ENCODE measurements at places on chromosomes 3 and 15. TPM values are rescaled to one million over a fixed set of nuclear protein-coding genes. Genes with fewer than 3 reads are reported as not detected.

GRCh38 chr3:89851974-89852621 lies 744.7 kb downstream of the EPHA3 start:
- peak; percentile 65 for DNase-seq

DNA sequence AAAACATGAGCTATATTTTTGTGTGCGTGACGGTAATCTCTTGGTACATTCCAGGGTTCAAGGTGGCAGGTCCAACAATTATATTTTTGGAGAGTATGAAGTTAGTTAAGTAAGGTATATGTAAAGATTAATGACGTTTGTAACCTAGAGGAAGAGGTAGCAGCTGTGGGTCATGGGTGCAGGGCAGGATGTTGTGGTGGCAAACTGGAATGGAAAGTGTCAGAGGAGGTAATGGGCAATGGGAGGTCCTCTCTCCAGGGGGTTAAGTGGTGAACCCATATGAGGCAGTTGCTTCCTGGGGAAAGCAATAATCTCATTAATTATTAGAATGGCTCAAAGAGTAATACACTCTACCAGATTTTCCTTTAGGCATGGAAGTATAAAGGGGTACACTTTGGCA lies 1.0 kb upstream of the CD200R1L start:
- no peak for DNase-seq

DNA sequence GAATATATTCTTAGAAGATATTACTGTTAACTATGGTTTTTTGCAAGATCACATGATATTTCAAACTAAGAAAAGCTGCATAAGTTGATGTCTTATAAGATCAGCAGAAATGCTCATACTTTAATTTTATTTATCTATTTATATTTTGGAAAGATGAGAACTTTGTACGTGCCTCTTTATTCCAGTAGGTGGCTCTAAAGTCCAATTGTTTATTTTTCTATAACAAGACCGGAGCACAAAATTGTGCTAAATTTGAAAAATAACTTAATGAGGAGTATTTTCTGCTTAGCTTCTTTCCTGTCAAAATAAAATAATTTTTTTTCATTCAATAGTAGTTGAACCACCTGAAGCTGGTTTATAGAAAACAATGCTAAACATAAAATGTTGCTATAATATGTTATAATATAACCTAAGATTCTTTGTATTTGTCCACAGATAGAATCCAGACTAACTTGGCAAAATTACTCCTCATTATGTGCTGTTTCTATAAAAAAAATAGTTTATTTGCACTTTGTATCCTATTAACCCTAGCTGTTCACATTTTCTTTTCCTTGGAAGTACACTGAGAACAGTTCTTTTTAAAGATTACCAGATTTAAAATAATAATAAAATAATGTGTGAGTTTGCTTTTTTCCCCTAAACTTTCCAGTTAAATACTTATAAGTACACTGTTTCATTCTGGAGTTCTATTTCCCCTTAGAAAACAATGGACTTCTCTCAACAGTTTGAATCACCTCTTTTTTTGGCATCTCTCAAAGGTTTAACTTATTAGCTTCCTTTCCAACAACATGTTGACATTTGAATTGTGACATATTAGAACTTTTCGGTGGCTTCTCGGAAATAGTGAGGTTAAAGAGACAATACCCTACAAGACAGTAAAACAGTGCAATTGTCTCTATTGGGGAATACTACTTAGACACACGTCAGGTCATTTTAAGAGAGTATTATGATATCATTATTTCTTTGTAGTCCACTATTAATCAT lies 530.0 kb downstream of the MECOM start:
- no peak for DNase-seq

DNA sequence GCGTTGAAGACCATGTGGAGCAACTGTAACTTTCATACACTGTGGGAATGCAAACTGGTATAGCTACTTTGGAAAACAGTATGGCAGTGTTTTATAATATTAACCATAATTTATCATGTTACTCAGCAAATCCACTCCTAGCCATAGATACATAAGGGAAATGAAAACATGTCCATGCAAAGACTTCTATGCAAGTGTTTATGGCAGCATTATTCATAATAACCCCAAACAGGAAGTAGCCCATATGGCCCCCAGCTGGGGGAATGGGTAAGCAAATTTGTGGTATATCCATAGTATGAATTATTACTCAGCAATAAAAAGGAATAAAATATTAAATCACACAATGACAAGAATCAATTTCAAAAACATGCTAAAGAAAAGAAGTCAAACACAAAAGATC lies 23.0 kb upstream of the GATA2 start:
- DNase-seq: no peak

DNA sequence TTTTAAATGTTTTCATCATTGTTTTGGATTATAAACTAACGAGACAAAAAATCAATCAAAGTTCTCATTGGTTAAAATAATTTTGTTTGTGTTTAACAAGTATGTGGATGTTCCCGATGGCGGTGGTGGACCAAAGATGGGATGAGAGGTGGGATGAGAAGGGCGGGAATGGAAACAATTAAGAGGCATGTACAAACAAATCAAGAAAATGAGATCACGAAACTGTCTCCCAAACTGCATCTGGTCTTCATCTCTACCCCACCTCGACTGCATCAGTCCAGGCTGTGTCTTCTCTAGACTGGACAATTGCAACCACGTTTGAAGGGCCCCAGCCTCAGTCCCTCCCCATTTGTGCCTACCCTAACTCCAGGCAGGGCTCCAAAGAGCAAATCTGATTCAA lies 56.1 kb downstream of the SLC12A8 start:
- no peak for DNase-seq

- DNase-seq: no peak
These were observed 53.4 kb upstream of the C3orf80 start for GRCh38 chr3:160171813-160172212.

GRCh38 chr3:103127737-103128136 lies 692.9 kb downstream of the ZPLD1 start:
- no peak for DNase-seq

DNA sequence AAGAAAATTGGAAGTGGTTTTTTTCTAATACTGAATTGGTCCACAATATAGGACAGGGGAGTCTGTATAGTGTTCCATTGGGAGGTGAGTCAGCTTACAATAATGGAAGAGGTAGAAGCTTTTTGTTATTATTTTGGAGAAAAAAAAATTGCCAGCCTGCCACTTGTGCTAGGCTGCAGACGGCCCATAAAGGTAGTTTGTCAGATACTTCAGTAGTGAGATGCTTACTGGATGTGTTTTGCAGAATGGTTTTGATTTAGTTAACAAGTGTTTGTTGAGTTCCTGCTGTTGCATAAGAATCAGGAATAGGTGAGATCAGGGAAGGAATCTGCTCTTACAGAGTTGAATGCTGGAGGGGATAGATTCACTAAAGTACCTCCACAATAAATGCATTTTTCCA lies 1.0 kb downstream of the DTWD1 start:
- DNase-seq: no peak

DNA sequence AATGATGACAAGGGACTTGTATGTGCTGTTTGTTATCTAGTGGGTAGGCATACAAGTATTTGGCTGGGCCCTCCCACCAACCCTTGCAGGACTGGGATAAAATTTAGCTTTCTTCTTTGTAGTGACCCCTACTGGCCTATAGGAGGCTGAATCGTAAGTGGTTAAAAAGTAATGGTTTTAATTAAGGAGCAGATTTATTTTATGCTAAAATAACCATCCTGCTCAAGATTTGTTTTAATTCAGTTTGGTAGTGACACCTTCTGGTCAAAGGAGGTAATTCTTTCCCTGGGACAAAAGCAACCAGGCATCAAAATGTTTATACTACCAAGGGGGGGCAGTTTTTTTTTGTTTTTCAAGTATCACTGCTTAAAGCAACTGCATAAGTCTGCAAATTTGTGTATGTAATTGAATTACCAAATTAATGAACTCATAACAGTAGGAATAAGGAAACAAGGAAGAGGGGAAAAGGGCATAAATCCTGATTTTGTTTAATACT lies 70.7 kb downstream of the TOP2B start:
- DNase-seq: peak; percentile 55

Gene ST8SIA2
- 6.0 TPM for polyA plus RNA-seq
